Stimulated activated CD4-positive, alpha-beta T cell treated with anti-CD3 and anti-CD28 coated beads, Interleukin-12 subunit alpha, Interleukin-12 subunit beta, amount 100 ng/mL, for 24 hours (primary cell): ENCODE measurements at places on chromosomes 7 and 10.

DNA sequence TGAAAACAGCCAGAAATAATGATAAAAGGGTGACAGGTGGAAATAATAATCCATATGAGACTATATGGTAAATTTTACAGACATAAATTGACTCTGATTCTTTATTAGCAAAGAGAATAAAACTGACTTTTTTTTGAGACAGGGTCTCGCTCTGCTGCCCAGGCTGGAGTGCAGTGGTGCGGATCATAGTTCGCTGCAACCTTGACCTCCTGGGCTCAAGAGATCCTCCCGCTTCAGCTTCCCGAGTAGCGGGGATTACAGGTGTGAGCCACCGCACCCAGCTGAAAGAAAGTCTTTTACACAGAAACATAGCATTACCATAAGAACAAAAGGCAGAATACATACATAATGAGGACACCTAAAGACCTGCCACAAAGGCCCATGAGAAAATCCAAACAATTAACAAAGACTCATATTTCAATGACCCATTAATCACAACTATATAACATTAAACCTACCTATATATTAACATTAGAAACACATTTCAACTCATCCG lies 51.5 kb upstream of the DIP2C start:
- DNase-seq = no peak

GRCh38 chr10:16304311-16304710 lies 132.5 kb upstream of the PTER start:
- no peak for DNase-seq

DNA sequence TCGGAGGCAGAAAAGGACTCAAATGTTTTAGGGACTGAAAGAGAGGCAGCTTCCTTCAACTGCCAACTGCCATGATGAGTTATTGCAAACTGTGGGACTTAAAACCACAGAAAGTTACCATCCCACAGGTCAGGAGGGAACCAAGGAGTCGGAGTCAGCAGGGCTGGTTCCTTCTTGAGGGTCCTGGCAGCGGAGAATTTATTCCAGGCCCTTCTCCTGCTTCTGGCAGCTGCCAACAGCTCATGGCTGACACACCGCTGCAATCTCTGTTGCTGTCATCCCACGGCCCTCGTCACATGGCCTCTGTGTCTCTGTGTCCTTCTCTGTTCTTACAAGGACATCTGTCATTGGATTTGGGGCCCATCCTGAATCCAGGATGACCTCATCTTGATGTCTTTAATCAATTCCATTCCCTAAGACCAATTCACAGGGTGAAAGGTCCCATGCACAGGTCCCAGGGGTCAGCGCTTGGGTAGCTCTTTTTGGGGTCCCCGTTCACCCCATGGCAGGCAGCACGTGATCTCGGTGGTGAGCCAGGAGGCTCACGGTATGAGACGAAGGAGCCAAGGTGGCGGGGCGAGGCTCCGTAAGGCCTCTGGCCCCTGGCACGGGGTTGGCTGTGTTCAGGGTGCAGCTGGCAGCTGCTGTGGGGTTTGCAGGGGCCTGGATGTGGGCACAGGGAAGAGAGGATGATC lies 27.4 kb upstream of the PSMG3 start:
- no peak for DNase-seq

DNA sequence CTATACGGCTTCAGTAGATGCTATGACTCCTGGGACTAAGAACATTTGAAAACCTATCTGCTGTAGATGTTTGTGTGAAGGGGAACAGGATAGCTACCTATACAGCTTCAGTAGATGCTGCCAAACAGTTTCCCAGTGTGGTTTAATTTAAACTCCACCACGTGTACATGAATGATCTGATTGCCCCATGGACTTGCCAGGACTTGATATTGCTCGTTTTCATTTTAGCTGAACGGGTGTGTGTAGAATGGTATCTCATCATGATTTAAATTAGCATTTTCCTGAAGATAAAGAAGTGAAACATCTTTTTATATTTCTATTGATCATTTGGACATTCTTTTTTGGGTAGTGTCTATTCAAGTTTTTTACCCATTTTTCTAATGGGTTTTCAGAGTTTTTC lies 77.8 kb upstream of the PIP4K2A start:
- no peak for DNase-seq

DNA sequence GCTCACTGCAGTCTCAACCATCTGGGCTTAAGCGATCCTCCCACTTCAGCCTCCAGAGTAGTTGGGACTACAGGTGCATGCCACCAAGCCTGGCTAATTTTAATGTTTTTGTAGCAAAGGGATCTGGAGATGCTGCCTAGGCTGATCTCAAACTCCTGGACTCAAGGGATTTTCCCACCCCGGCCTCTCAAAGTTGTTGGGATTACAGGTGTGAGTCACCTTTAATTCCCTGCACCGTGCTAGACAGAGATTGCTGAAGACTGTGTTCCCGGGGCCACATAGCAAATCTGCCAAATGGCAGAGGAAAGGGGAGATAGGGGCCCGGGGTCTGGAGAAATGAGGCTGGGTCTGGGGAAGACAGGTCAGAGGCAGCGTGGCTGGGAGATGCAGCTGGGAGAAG lies 20.6 kb upstream of the PSMG3 start:
- DNase-seq = no peak

- peak; percentile 9 for DNase-seq
Measured at GRCh38 chr10:28668363-28669226, 8.7 kb upstream of the BAMBI start.
